Naive thymus-derived CD4-positive, alpha-beta T cell (primary cell): ENCODE measurements at places on chromosomes 5 and 9. TPM values are rescaled to one million over a fixed set of nuclear protein-coding genes. Genes with fewer than 3 reads are reported as not detected.

Gene ATP6V0E1
- 170 and 184 TPM in 2 replicates for total RNA-seq

GRCh38 chr9:136170006-136170901, 34.7 kb downstream of the LHX3 start:
- DNase-seq = peak; percentile 23

DNA sequence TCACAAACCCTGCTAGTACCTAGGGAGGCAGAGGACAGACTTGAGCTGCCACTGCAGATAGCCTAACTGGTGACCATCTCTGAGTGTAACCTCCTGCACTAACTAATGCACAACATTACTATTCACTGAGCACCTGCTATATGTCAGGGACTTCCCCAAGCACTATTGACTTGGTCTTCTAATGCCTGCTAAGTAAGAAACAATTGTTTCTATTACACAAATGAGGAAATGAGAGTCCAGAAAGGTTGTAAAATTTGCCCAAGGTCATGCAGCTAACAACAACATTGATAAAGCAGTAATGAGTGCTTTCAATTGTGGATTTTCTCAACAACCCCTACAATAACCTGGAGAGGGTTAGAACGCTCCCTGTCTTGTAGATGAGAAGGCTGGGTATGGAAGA, 183.7 kb downstream of the ZNF462 start:
- no peak for DNase-seq

Gene TSSK1B
- total RNA-seq = not detected

DNA sequence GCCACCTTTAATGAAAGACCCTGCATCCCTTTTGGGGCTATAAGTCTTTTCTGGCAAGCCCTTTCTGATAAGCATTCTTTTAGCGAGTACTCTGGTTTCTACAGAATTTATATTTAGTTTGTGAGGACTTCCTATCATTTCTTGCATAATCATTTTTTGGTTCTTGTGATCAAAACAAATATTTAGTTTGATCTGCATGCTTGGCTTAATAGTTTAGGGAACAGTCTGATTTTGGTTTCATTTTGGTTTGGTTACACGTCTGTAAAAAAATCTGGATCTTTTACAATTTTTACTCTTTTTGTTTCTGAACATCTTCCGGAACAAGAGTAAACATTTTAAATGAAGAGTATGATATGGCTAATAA, 1074.4 kb downstream of the CDH9 start:
- DNase-seq = no peak

Gene PCDHGB1
- not detected for total RNA-seq

DNA sequence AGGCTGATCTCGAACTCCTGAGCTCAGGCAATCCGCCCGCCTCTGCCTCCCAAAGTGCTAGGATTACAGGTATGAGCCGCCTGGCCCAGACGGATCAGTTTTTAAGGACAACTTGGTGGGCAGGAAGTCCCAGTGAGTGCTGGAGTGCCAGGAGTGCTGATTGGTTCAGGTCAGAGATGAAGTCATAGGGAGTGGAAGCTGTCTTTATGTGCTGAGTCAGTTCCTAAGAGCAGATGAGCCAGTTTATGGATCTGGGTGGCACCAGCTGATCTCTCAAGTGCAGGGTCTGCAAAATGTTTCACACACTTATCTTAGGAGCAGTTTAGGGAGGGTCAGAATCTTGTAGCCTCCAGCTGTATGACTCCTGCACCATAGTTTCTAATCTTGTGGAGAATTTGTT, 292.1 kb upstream of the ELAVL2 start:
- DNase-seq = no peak

Gene PRRT1B
- not detected for total RNA-seq

DNA sequence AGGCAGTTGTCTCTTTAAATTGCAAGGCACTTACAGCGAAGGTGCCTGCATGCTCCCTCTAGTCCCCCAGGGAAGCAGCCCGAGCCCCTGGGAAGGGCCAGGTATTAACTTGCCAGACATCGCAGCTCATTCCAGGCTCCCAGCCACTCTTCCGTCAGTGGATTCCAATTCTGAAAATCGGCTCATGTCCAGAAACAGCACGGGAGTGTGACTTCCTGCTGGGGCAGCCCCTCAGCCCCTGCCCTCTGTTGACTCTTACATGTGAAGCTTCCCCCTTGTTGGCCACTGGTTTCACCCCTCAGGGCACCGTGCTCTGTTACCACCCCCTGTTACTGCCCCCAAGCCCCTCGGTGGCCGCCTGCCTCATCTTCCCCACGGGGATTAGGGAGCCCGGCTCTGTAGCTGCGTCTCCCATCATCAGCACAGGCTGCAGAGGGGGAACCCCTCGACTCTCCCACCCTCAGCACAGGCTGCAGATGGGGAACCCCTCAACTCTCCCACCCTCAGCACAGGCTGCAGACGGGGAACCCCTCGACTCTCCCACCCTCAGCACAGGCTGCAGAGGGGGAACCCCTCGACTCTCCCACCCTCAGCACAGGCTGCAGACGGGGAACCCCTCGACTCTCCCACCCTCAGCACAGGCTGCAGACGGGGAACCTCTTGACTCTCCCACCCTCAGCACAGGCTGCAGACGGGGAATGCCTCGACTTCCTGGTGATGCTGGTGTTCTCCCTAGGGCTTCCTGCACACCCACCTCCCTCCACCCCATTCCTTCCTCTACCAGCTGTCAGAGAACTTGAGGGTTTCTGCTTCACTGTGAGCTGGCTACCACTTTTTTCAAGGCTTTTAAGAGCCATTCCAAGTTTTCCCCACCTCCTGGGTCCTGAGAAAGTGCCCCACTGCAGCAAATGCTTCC, 11.1 kb upstream of the CACNA1B start:
- no peak for DNase-seq
